ENCODE measurements at places on chromosomes 7 and 10.

- DNase-seq: no peak
Measured at GRCh38 chr7:117810642-117811512, 62.4 kb downstream of the CTTNBP2 start.

DNA sequence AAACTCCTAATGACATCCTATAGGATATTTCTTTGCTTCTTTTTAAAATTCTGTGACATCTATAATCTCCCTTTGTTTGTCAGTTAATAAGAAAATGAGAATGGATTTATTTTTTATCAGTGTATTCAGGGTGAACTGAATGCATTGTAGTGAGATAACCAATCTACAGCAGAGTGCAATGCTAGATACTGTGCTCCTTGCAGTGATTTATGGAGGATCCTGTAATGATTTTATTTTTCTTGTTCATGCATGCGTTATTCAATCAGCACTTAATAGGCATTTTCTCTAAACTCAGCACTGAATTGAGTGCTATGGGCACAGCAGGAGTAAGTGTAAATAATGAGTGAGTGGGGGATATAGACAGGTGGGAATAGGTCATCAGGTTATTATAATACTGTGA, 253.9 kb downstream of the CDK14 start:
- no peak for DNase-seq

DNA sequence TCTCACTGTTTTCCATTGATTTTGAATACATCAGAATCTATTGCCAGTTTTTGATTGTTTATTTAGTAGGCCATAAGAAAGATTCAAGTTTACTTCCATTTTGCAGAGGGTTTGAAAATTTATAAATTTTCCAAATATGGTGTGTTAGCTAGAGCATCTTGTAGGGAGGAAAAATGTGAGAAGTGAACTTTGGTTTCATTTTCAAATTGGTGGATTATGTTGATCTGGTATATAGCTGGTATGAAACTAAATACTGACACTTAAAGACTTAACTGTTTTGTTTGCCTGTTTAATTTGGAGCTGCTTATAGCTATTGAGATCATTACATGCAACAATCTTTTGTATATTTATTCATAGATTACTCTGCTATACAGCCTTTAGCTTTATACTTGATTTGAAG, 108.1 kb downstream of the ADAM22 start:
- no peak for DNase-seq

GRCh38 chr7:156604836-156605695, 35.5 kb upstream of the RNF32 start:
- DNase-seq: no peak

DNA sequence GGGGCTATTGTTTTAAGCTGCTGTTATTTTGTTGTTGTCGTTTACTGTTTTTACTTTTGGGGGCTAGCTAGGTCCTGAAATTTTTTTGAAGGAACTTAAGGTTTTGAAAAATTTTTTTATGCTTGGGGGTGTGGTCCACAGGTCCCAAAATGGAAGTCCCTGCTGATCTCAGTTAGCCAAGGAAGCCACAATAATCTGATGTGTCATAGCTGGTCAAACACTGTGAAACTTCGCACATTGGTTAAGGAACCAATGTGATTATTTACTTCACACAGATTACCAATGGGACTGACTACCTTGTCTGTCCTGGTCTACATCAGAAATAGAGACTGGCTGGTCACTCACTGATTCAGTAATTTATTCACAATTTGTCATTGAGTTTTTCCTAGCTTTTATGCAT, 29.5 kb upstream of the HYCC1 start:
- DNase-seq: peak; percentile 56

- no peak for DNase-seq
Measured at GRCh38 chr10:8254350-8254749, 199.9 kb downstream of the GATA3 start.

DNA sequence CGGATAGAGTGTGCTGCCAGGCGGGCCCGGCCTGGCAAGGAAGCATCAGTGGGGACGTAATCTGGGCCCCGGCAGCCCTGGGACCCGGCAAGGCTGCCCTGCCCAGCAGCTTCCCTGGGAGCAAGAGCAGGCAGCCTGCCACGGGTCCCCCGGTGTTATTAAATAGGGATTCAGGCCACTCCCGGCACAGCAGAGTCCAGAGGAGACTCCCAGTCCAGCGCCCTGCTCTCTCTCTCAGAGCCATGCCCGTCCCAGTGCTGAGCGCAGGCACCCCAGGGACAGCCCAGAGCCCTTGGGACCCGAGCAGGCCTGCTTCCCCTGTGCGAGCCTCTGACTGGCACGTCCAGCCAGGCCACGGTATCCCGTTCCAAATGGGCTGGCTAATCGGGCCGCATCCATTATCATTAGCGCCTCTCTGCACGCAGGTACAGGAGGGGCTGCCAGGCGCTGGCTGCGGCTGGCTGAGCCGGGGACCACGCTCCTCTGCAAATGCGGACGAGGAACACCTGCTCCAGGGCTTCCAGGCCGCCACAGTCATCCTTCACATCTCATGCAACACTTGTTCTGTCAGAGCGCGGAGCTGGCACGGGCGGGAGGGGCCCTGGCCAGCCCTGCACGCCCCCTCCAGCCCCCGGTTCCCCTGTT, 344.2 kb upstream of the MKI67 start:
- no peak for DNase-seq

DNA sequence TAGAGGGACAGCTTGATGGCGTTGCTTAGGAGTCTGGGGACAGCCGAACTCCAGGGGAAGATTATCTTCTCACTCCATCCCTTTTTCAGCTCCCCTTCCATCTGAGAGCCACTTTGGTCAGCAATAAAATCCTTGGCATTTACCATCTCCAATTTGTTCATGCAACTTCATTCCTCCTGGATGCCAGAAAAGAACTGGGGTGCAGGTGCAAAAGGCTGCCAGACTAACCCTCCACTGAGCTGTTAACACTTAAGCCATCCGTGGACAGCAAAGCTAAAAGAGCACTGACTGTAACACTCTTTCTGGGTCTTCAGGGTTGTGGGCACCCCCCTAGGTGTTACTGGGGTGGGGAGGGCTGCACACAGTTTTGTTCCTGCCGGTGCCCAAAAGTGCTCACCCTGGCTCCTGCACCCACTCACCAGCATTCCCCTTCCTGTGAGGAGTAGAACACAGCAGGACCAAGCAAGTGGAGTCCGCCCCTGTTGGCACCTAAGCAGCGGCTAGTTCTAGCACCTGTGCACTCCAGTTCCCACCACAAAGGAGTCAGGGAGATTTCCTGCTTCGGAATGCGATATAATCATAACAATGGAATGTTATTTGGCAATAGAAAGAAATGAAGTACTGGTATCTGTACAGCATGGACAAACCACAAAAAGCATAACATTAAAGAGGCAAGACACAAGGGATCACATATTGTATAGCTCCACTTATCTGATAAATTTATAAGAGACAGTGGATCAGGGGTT, 95.1 kb downstream of the NPY start:
- peak; percentile 91 for DNase-seq

DNA sequence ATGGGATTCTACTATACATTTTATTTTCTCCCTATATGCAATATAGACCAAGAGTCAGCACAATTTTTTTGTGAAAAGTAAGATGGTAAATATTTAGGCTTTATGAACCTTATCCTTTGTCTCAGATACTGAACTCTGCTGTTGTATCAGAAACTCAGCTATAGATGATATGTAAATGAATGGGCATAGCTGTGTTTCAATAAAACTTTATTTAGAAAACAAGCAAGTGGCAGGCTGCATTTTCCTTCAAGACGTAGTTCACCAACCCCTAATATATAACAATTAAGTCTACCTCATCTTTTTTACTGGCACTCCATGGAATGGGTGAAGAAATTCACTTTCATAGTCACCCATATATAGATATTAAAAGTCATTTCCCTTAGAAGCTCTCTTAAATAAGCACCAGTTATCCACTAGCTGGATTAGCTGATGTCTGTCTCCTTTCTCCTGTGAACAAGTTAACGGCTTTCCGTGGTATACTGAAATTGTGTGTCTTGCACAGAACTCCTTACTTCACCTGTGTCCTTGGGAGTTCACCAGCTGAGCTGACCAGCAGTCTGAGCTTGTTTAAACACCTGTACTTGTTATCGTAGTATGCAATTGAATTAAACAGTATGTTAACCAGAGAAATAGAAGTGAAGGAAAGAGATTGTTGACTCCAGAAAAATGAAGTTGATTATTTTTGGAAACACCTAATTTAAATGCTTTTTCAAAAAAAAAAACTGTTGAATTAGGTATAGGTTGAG, 770.6 kb downstream of the KCNMA1 start:
- DNase-seq: no peak

DNA sequence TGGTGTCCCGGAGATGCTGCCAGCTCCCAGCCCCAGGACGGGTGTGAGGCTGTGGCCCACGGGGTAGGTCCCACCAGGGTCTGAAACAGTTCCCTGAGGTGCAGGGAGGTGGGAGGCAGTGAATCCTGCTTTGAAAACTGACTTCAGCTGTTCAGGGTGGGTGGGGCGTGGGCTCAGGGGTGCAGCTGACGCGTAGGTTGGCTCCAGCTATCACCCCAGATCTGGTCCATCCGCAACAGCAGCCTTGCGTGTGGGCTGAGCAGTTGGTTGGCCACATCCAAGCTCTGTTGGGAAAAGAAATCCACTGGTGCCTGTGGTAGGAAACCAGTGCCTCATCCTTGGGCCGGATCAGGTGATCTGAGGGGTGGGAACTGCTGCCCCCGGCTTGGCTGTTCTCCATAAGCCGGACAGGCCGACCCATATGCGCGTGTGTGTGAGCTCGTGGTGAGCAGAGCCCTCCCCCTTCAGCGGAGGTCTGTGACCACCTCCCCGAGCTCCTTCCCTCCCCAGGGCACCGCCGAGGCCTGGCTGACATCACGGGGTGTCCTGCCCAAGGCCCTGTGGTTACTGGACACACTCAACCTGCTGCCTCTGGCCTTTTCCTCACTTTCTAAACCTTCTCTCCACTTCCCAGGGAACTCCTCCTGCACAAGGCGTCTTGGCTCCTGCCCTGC, 15.4 kb upstream of the FAM20C start:
- no peak for DNase-seq

DNA sequence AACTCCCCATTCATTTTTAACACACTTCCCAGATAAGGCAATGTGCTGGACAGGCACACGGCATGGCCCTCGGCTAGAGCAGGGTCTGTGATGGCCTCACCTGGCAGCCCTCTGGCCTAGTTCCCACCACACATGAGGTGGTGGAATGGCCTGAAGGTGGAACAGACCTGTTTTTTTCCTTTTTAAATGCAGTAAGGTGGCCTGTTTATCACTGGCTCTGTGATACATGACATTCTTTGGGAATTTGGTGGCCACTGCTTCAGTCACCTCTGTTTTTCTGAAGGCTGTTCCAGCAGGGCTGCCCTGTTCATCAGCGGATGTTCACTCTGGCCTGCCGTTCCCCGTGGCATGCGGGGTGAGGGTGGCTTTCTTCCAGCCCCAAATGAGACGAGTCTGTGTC, 36.6 kb downstream of the SHH start:
- no peak for DNase-seq

DNA sequence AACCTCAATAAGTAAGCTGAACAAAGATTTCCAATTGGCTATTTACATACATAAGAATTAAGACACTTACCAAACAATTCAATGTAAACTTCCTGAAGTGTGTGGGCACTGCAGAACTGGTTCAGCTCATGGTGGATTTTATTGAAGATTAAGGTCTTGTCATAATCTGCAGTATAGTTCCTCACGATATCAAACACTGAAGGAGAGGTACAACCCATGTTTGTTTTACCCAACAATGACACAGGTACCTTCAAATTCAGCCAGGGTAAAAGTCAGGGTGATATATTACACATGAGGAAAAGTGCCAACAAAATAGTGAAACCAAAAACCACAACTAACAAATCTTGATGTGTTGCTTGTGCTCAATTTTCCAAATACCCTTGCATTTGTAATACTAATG, 10.0 kb downstream of the ERLIN1 start:
- DNase-seq: no peak

- no peak for DNase-seq
Measured at GRCh38 chr10:116730464-116731260, 11.7 kb downstream of the HSPA12A start.

- DNase-seq: no peak
Measured at GRCh38 chr10:7560519-7560918, 106.2 kb downstream of the ITIH5 start.

DNA sequence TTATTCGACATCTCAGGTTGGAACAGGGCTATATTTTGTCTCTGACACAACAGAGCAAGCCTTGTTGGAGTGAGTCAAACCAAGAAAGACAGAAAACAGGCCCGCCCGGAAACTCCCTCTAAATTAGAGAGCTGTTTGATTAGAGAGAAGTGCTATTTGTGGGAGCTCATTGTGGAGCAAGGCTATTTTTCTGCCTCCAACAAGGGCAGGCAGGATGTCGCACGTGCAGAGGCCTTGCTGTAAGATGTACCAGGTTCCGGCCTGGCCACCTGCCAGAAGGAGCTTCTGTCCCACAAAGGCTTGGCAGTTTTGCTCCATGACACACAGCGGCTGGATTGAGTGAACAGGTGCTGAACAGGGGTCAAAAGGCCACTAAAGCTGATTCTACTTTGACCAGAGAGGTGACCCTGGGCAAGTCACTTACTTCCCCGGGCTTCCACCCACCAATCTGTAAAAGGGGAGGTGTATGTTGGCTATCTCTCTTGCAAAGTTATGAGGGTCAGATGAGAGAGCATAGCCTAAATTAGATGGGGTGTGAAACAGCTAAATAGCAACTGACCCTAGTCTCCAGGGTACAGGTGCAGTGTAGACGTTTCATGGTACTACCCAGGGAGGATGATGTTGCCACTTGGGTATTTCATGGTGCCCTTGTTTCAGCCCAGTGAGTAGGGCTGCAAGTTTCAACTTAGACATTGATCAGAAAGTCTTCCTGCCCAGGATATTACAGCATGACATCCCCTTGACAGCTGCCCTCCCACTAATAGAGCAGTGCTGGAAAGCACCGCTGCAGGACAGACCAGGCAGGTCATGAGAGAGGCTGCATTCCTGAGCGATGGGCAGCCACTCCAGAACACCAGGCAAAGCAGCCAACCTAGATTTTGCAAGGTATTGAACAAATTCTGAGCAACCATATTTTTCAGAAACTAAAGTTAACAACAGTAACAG, 62.0 kb downstream of the VSTM4 start:
- no peak for DNase-seq

DNA sequence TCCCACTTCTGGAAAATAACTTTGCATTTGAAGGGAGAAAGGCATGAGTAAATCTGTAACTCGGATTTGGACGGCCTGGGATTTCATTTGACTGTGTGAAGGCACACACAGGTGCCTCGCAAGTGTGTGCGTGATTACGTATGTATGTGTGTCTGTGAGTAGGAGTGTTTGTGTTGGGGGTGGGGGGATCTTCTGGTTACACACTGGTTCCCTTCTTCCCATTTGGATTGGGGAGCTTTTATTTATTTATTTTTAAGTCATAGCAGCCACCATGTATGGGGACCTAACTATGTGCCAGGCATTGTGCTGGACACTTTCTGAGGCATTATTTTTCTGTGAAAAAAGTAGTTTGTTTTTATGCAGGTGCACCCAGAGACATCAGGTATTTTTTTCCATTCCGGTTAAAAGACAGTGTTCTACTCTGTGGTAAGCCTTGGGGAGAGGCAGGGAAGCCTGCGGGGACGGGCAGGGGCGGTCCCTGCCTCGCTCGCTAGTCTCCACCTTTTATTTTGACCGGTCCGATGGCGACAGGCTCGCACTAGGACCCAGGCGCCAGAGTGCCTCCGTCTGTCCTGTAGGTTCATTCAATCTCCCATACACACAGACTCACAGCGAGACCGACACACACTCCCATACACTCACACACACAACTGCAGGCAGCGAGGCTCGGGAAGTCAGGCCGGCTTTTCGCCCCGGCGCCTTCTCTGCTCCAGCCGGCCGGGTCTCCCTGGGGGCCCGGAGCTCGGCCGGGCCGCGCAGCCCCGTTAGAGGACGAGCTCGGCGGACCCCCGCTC, at the start of gene MXI1:
Gene MXI1, plus strand, starts transcription at position 595 of the 794 bp plus-strand sequence. CDS start 204 bp downstream, outside the sequence.
- DNase-seq: peak; percentile 83

GRCh38 chr10:102616066-102616770, 28.1 kb upstream of the TRIM8 start:
- DNase-seq: no peak
